GM23248 (cell line): ENCODE measurements at places on chromosomes 3 and 15. TPM values are rescaled to one million over a fixed set of nuclear protein-coding genes. Genes with fewer than 3 reads are reported as not detected.

DNA sequence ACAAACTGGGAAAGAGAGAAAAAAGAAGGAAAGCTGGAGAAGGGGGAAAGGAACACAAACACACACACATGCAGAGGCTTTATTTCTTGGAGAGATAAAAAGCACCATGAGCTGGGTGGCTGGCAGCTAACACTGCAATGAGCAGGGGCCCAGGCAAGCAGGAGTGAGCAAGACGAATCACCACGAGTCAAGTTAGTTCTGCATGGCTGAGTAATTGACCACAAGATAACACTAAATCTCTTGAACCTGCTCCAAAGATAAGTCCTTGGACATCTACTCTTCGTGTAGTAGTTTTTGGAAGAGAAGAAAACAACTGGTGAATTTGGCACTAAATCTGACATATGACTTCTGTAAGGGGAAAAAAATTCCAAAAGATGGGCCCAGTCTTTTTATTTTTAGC, 100.9 kb downstream of the MYO5A start:
- peak; percentile 68 for DNase-seq

DNA sequence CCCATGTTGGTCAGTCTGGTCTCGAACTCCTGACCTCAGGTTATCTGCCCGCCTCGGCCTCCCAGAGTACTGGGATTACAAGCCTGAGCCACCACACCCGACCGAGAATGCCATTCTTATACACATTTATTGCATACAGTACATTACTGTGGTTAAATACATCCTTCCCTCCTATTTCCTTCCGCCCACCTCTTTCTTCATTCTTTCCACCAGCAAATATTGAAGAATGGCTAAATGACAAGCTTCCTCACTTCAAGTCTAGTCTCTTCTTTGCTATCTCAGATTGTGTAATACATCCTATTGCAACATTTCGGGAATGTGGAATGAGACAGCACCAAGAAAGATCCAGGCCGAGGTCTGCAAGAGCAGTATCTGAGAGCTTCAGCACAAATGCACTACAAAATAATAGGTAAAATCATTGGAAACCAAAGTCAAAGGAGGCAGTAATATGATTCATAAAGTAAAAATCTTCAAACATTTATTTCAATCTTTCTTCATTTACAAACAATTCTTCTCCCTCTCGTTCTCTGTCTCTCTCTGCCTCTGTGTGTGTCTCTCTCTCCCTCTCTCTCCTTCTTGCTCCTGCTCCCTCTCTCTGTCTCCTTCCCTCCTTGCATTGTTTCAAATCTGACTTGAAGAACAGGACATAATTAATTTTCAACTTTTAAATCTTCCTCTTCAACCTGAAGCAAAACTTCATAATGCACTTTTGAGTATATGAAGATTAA, 94.7 kb upstream of the TGFBR2 start:
- peak; percentile 92 for DNase-seq

GRCh38 chr3:54846119-54846518, 81.7 kb downstream of the LRTM1 start:
- DNase-seq = no peak

DNA sequence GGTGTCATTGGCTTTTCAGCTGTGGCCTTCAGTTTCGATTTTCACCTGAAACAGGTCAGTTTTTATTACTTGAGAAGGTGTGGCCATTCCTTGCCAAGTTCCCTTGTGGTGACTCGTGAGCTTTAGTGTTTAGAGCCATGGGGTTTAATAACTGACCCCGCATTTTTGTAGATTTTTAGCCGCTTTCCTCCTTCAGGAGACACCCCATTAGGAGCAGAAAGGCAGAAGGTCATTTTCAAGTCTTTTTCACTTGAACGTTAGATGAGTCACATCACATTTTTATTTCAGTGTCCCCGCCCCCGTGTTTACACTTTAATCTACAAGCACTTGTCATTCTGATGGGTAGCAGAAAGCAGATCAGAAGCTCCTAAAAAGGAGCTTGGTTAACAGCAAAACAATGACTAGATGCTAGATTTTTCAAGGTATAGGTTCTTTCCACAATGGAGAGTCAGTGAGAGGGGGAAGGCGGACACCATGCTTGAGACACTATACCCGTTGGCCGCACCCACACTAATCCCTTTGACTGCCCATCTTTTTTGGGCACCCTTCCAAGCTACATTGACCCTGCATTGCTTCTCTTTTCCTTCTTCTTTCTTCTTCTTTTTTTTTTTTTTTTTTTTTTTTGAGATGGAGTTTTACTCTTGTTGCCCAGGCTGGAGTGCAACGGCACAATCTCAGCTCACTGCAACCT, 132.7 kb downstream of the GHSR start:
- peak; percentile 73 for DNase-seq

Gene IGSF10
- polyA plus RNA-seq = 0.09 and 0.19 TPM in 2 replicates

GRCh38 chr15:62637574-62637897, 405.0 kb upstream of the TPM1 start:
- no peak for DNase-seq

GRCh38 chr3:186931532-186932280, 1.4 kb downstream of the ST6GAL1 start:
- DNase-seq = peak; percentile 44

DNA sequence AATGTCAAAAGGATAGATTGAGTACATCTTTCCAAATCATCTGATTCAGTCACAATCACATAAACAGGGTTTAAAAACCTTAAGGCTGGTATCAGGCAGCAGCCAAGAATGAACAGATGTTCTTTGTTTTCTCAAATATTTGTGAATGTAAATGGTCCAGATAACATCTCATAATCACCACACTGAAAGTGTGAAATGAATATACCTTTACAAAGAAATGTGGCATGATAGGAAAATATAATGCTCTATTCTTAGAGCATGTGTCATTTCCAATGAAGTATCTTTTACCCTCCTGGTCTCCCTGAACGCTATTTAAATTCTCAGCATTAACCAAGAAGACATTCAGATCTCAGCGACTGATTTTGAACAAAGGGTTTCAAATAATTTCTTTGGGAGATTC, 8.8 kb upstream of the ACTC1 start:
- no peak for DNase-seq

Gene GPR62
- polyA plus RNA-seq = 0.09 TPM in 1 of 2 replicates, not detected in the other

DNA sequence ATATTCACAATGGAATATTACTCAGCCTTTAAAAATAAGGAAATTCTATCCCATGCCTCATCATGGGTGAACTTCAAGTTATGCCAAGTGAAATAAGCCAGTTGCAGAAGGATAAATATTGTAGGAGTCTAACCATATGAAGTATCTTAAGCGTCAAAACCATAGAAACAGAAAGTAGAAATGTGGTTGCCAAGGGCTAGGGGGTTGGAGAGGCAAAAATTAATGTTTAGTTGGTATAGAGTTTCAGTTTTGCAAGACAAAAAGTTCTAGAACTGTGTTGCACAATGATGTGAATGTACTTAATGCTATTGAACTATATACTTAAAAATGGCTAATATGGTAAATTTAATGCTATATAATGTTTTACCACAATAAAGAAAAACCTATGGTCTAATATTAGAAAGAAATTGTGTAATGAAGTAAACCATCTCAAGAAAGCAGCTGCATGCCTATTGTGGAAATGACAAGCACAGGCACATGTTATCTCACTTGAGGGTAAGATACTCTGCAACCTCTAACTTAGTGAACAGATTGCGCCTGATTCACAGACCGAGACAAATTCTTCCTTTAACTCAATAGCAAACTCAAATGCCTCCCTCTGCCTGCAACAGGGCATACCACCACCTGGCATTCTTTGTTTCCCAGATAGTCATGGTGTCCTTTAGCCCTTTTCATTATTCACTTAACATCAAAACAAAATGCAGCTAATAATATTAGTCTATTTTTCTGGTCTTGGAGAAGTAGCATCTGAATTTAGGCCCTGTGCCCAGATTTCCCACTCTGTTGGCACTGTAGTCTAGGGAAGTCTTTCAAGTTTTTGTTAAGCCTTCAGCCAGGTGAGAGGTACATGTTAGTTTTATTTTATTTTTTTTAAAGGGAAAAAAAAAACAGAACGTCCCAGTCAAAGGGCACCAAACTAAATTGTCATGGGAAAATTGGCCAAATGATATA, 80.2 kb upstream of the ACP3 start:
- DNase-seq = no peak

Gene TERC
- polyA plus RNA-seq = not detected in 2 replicates

DNA sequence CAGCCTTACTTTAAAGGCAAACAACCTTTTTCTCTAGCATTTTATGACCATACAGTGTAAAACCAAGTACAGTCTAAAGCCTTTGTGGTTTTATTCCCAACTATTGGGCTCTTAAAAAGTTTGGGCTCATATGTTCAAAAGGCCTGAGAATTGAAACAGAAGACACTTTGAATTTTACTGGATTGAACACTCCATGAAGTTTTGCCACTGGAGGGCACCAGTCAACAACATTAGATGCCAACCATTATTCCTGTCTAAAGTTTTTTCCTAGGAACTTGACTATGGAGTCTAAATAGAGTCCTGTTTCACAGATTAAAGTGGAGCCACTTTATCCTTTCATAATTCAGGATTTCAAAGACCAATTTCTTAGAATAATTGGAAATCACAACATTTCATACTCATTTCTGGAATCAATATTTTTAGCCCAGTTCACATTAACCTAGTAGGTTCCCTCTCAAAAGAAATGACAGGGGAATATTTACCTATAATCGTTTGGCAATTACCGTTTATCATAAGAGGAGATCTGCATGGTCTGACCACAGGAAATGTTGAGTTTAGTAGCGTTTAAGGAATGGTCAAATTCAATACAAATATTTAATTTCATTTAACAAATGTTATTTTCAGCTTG, 244.1 kb upstream of the PDZRN3 start:
- peak; percentile 67 for DNase-seq
